ENCODE measurements at places on chromosomes 6 and 20.

DNA sequence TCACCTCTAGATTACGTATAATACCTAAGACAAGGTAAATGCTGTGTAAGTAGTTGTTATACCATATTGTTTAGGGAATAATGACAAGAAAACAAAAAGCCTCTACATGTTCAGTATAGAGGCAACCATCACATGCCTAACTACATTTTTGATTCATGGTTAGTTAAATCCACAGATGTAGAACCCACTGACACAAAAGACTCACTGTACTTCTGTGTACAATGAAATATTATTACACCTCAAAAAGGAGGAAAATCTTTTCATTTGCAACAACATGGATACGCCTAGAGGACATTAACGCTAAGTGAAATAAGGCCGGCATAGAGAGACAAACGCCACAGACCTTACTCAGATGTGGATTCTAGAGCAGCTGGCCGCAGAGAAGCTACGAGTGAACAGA lies 50.5 kb downstream of the NINL start:
- DNase-seq: no peak

DNA sequence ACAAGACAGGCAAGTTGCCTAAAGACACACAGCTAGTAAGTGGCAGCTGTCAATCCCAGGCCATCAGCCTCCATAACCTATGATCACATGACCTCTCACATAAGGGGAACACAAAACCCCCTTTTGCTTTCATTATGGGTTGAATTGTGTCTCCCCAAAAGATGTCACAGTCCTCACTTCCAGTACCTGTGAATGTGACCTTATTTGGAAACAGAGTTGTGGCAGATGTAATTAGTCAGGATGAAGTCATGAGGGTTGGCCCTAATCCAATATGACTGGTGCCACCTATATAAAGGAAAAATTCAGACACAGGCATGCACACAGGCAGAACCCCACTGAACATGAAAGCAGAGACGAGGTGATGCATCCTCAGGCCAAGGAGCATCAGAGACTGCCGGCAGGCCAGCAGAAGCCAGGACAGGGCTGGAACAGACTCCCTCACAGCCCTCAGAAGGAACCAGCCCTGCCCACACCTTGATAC lies 33.6 kb downstream of the GFOD1 start:
- no peak for DNase-seq

DNA sequence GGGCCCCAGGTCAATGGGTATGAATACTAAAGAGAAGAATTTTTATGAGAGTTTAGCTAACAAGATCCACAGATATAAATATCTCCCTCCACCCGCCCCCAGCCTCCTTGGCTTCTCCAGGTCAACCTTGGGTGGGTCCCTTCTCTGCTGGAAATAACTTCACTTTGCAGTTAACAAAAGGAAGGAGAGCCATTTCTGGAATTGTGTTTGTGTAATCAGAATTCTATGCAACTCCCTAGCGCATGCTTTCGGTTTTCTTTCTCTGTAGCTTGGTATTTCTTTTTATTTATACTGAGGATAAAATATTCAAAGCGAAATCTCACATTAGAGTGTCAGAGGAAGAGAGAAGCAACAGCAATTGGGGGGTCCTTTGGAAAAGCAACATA lies 27.1 kb downstream of the RIPOR2 start:
- no peak for DNase-seq

GRCh38 chr6:152155792-152156191 lies 348.3 kb downstream of the ESR1 start:
- DNase-seq: no peak

- DNase-seq: no peak
These were observed 22.3 kb downstream of the COL20A1 start for GRCh38 chr20:63315240-63315689.

Measured in left renal pelvis (tissue), 4 donors.